Renal cortex interstitium (tissue), 15 donors: ENCODE measurements at places on chromosomes 13 and 19. TPM values are rescaled to one million over a fixed set of nuclear protein-coding genes. Genes with fewer than 3 reads are reported as not detected.

The CEACAM7 gene
- polyA plus RNA-seq, result not detected

DNA sequence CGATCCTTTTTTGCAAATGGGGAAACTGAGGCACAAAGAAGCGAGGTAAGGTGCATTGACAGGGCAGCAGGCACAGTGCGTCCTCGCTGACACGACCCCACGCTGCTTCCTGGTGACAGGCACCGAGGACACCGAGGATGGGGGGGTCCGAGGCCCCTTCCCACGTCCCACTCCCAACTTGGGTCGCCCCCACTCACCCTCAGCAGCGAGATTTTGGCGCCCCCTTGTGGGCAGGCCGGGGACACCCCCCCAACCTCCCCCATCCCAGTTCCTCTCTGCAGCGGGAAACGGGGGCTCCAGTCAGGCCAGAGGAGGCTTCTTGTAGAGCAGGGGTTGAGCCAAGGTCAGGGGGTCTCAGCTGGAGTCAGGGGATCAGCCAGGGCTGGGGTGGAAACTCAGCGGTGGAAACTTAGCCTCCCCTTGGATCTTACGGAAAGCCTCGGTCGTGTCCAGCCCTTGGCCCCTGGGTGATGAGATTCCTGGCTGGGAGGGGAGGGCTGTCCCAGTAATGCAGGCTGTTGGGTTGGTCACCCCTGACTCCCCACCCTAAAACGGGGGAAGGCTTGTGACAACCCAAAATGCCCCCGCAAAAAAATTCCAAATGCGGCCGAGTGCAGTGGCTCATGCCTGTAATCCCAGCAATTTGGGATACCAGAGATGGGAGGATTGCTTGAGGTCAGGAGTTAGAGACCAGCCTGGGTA lies 8.2 kb downstream of the SMIM24 start:
- no peak for DNase-seq

The C19orf67 gene
- polyA plus RNA-seq, result 0.11 TPM

- no peak for DNase-seq
Measured at GRCh38 chr19:8224394-8225145, 15.4 kb downstream of the CERS4 start.

DNA sequence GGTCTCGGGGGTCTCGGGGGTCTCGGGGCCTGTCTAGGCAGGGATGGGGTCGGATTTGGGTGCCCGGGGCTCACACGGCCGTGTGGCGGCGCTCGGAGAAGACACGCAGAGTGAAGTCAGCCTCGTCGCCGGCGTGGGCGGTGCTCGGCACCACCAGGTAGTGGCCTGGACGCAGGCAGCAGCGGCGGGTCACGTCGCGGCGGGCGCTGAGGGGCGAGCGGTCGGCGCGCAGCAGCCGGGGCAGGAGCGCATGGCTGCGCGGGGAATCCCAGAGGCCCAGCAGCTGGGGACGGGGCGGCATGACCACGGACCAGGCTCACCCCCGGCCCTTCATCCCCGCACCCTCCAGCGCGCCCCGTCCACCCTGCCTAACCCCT lies 8.2 kb downstream of the CAPN12 start:
- DNase-seq, result no peak

The RFPL4AL1 gene
- polyA plus RNA-seq, result not detected
